ENCODE measurements at places on chromosomes 5 and 9.
A peak's percentile ranks its signal among the peaks of the same experiment; 100 is the strongest.

DNA sequence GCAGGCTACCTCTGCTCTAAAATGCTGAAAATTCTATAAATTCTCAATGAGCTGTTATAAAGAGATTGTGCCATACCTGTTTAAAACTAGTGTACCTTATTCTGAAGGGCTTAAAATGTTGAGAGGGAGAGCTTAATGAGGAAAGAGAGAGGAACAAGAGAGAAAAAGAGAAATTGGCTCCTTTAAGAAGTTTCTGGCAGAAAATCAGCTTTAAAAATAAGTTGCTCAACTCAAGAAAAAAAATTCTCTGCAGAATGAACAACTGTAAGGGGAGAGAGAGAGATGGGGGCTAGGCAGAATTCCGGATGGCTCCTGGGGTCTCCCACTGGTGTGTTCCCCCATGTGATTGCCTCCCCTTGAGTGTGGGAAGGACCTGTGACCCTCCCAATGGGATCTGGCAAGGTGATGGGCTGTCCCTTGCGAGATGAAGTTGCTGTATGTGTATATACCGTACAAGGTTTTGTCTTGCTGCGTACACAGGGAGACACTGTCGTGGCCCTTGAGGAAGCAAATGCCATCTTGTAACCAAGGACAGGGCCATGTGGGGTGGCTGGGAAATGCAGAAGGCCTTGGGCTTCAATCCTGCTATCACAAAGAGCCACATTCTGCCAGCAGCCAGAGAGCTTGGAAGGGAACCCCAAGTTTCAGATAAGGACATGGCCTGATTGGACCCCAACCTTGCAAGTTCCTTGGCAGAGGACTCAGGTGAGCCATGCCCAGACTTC, 64.3 kb upstream of the S1PR3 start:
- no peak for DNase-seq

- DNase-seq = peak; percentile 45
These were observed 289.3 kb downstream of the FANCC start for GRCh38 chr9:95027914-95028852.

DNA sequence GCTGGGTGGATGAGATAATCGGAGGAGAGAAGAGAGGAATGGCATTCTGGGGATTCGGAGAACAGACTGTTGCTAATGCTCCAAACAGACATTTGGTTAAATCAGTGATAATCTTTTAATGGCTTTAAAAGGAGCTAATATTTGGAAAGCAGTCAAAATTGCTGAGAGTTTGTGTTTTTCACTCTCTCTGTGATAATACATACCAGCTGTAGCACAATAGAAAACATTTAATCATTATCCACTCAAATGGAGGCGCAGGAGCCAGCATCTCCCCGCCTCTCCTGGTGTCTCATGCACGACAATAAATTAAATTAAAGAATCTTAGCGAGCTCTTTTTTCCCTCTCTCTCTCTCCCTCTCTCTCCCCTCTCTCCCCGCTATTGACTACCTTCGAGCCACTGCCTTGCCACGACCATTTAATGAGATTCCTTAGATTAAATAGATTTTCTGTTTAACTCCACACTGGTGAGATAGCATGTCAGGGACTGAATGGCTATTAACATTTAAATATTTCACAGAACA, 268.6 kb upstream of the MVB12B start:
- no peak for DNase-seq

GRCh38 chr5:135735831-135736230, 98.6 kb upstream of the SLC25A48 start:
- DNase-seq = no peak

DNA sequence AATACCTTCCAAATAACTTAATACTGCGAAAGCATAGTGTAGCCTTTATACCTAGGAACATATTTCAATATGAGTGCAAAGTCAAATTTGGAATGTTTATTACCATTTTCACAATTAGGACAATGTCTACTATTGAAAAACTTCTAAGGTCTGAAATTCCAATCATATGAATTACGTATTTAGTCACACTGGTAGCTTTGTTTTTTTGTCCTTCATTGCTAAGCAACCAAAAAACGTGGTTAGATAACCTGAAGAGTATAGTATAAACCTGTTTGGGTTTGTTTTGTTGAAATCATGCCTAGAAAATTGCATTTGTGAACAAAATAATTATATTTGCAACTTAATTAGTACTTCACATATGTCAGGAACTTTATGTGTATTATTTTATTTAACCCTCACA, 134.2 kb downstream of the FBXO4 start:
- no peak for DNase-seq

GRCh38 chr5:1768283-1769000, 31.2 kb downstream of the MRPL36 start:
- no peak for DNase-seq

GRCh38 chr5:142979636-142980035, 209.5 kb downstream of the ARHGAP26 start:
- DNase-seq = no peak

GRCh38 chr5:122454541-122454940, 142.5 kb downstream of the SNCAIP start:
- no peak for DNase-seq

GRCh38 chr5:27769748-27770402, 731.5 kb upstream of the CDH9 start:
- DNase-seq = no peak

DNA sequence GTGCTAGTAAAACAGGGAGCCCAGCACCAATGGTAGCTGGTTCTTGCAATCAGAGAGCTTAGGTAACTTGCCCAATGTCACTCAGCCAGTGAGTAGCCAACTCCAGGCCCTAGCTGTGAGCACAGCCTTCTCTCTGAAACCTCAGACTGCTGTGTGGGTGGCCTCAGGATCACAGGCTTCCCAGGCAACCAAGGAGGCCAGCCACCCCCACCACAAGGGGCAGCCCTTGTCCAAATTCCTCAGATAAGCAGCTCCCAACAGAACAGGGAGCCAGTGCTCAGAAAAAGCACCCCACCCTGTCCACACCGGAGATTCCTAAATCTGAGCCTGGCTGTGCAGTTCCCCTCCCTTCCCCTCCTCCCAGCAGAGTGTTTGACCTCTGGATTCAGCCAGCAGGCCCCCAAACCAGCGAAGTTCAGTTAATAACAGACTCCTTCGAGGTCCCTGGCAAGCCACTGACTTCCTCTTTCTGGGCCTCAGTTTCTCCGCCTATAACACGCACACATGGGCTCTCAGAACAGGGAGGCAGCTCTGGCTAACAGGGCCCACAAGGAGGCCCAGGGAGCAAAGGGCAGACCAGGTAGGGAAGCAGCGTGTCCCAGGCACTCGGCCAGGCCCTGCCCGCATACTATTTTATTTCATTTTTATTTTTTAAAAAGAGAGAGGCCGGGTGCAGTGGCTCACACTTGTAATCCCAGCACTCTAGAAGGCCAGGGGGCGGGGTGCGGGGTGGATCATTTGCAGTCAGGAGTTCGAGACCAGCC, 2.7 kb downstream of the EEIG1 start:
- no peak for DNase-seq

DNA sequence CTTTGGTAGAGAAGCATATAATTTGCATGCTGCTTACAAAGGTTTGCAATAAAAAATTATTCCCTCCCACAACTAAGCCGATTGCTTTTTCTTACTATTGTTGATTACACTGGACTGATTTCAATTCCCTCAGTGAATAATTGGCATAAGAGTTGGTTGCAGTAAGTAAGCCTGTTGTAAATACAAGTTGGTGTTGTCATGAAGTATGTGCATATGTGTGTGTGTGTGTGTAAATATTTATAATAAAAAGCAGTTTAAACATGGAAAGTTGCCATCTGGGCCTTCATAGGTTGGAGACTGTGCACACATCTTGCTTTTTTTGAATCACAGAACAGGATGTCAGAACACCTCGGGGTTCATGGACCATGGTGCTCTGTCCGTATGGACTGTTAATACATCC, 131.2 kb downstream of the ATP10B start:
- DNase-seq = no peak

- DNase-seq = no peak
These were observed 182.6 kb upstream of the ELL2 start for GRCh38 chr5:96144289-96144688.

DNA sequence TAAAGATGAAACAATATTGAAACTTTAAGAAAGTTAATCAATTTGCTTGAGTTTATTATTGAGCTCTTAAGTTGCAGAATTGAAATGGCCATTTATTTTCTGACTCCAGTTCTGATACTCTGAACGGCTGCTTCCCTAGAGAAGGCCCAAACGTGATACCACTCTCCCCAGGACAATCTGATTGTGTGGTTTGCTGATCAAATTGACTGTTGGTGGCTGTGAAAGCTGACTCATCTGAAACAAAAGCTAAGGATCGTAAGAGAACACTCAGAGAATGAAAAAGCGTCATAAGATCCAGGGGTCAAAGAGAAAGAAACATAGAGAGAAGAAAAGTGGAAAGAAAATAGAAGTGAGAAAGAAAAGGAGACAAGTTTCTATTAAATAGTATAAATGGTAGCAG, 147.2 kb downstream of the IZUMO3 start:
- DNase-seq = no peak

DNA sequence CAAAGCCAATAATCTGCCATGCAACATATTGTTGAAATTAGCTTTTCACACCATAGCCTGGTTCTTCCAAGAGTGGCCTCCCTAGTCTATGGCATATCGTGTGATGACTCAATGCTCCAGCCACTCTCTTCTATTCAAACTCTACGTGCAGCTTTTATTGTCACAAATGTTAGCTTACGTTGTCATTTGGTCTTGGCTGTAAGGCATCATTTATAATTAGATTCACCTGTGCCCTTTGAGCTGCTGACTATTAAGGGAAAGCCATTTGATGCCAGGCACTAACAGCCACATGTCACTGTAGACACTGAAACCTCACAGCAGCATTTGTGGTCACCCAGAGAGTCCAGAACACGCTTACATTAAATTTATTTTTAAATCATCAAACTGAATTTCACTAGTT, 66.8 kb downstream of the APBA1 start:
- DNase-seq = no peak

GRCh38 chr5:106865279-106865678, 805.5 kb downstream of the EFNA5 start:
- DNase-seq = no peak

GRCh38 chr9:19788152-19788551, 685 bp downstream of the SLC24A2 start:
- DNase-seq = no peak

GRCh38 chr5:169646856-169647255, 9.8 kb downstream of the DOCK2 start:
- DNase-seq = no peak

- DNase-seq = no peak
These were observed 208.3 kb downstream of the GABBR2 start for GRCh38 chr9:98500337-98500919.

- DNase-seq = no peak
These were observed 228.1 kb upstream of the PANK3 start for GRCh38 chr5:168807287-168807686.

DNA sequence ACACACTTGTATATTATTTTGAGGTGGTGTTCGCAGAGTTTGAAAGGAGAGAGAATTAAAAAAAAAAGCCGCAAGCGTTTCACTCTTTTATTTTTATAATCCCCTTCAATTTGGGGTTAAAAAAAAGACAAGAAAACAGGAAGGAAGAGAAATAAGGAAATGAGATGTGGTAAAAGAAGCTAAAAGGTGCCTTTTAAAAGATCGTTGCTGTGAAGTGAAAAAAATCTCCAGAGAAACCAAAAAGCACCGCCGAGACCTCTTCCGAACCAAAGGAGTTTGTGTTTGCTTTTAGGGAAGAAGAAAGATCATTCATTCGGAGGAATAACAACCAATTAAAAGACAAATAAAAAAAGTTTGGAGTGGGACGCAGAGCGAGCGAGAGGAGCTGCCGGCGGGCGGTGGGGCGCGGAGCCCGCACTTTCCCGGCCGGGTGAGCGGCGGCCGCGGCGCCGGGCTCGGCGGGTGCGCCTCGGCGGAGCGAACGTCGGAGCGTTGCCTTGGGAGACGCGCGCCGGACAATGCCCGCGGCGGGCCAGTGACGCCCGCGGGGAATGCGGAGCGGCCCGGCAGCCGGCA, 355 bp downstream of the TLE4 start:
- DNase-seq = no peak

DNA sequence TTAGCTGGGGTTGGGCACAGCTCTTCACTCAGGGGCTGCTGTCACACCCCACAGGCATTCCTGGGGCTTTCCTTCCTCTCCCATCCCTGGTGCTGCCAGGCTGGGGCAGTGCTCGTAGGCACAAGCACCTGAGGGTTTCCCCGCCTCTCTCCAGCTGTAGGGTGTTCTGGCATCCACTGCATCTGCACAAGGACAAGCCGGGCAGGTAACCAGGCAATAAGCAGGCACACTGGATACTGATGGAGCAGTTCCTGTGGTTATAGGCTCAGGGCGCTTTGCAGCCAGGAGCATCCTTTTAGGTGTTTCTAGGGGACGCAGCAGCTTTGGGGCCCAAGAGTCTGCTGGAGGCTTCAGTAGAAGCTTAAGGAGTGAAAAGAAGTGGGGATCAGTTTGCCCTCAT, 56.8 kb downstream of the ARHGEF37 start:
- DNase-seq = no peak

DNA sequence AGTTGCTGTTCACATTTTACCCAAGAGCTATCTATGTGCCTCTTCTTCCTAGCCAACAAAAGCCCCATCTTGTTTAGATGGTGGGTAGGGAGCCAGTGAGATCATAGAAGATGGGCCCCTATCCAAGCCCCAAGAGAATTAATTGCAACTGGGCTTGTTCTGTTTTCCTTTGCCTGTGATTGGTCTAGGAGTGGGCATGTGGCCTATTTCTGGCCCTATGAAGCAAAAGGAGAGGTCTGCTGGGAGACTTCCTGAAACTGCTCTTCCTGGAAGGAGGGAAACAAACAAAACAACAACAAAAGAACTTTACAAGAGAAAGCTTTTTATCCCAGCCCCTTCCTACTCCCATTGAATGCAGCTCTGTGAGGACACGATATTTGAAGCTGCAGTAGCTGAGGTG, 32.5 kb upstream of the ALDOB start:
- no peak for DNase-seq

- DNase-seq = no peak
These were observed 650 bp downstream of the DCTN4 start for GRCh38 chr5:150758203-150758530.

GRCh38 chr5:5650242-5650641, 227.8 kb downstream of the ICE1 start:
- no peak for DNase-seq

DNA sequence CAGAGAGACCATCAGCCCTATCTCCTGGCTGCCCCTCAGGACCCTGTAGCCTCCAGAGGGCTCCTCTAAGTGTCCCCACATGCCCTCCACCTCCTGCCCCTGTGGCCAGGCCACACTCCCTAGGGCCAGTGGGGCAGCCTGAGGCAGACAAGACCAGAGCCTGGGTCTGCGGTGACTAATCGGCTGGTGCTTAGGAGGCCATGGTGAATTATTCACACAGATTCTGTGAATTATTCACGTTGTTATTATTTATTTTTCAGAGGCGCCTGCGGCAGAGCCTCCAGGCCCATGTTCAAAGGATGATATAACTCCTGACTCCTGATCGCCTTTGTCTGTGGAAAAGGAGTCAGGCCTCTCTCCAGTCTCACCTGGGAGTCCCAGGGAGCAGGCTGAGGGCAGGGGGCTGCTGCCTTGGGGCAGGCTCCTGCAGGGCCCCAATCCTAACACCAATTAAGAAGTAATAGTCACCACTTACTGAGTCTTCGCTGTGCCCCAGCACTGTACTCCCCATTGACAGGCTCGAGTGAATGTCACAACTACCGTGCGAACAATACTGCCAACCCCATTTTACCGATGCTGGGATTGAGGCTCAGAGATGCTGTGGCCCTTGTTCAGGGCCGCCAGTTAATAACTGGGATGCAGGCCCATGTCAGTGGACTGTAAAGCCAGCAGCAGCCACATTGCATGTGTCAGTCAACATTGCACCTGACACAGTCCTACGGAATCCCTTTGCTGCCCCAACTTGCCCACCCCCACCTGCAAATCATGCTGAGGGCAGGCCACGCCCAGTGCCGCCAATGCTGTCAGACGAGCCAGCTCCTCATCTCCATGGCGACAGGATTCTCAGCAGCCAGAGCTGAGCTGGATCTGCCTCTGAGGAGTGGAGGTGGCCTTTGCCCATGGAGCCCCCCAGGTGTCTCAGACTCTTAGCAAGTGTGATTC, 94.9 kb downstream of the PCDH1 start:
- DNase-seq = no peak
